ENCODE measurements at places on chromosomes 16 and 17. TPM values are rescaled to one million over a fixed set of nuclear protein-coding genes. Genes with fewer than 3 reads are reported as not detected.

Gene CFAP97D1
- not detected for total RNA-seq

- DNase-seq: no peak
These were observed 3.0 kb downstream of the HOXB4 start for GRCh38 chr17:48575066-48575582.

DNA sequence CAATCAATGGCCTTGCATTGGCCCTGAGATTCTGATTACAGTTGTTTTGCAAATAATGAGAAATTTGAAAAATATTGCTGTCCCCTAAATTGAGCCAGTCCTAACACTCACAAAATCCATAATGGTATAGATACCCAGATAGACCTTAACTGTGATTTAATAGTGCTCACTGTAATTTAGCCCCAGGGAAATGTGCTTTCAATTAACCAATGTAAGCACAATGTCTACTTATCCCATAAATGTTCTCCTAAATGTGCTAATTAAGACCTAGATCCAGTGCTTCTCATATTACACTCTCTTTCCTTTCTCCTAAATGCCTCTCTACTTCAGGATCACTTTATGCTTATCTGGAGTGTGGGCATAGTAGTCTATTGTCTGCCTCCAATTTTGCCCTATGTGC lies 417.8 kb upstream of the CCL2 start:
- DNase-seq: no peak

Gene RAD51D
- total RNA-seq: 11.8 TPM

Gene CRYBA1
- total RNA-seq: not detected
